ENCODE measurements at places on chromosomes 4 and X.

DNA sequence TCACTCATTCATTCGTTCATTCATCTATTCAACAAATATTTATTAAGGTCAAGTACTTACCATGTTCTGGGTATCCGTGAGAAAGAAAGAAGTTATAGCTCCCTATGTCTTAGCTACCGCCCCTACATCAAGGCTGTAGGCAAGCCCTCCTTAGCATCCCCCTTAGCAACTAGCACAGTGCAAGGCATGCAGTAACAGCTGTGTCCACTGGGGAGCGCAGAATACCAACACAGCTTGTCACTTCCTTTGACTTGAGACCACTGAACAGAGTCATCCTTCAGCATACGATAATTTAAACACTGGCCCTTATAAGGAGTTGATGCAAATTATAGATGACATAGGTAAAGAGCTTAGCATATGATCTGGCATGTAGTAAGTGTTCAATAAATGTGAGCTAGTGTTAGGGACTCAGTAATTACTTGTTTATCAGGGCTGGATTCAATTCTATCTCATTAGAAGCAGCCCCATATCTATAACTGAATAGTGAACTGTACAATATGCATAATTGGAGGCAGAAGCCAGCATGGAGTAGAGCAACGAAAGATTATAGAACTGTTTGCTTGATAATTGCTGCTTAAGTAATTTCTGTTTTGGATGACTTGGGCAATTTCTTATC lies 8.7 kb downstream of the KIAA1210 start:
- no peak for DNase-seq

DNA sequence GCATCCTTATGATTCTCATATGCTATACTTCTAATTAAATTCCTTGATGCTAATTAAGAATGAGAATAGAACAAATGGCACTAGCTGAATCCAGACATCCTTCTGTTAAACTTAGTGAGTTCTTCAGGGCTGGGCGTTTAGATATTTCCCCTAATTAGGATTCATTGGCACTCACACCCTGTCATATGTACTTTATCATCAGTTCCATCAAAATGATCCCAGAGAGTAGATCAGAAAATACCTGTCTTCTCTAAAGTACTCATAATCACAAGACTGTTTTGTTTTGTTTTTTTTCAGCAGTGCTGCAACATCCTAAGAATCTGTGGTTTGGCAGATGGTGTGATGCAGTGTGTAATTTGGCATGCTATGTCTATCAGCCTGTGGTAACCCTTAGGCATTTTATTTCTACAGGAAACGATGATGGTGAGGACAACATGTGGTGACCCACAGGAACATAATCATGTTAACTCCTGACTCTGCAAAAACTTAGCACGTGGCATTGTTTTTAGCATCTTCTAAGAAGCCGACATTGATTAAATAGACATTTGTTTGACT lies 2528.4 kb downstream of the ARAP2 start:
- DNase-seq: peak; percentile 86

- no peak for DNase-seq
Observed at GRCh38 chr4:140952717-140953116, 180.6 kb downstream of the RNF150 start.

DNA sequence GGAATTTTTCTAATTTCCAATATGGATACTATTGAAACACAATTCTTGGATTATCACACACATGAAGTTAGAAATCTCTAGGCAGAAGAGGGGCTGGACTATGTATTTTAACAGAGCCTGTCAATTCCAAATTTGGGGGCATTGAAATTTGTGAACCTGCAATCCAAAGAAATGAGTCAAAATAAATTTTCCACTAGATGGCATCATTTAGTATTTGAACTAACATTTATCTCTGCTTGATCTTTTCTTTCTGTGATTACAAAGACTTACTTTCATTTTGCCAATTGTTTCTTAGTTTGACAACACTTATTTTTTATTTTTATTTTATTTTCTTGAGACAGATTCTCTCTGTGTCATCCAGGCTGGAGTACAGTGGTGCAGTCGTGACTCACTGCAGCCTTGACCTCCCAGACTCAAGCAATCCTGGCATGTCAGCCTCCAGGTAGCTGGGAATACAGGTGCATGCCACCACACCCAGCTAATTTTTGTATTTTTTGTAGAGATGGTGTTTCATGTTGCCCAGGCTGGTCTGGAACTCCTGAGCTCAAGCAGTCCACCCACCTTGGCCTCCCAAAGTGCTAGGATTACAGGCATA lies 2.7 kb upstream of the PYURF start:
- DNase-seq: no peak

DNA sequence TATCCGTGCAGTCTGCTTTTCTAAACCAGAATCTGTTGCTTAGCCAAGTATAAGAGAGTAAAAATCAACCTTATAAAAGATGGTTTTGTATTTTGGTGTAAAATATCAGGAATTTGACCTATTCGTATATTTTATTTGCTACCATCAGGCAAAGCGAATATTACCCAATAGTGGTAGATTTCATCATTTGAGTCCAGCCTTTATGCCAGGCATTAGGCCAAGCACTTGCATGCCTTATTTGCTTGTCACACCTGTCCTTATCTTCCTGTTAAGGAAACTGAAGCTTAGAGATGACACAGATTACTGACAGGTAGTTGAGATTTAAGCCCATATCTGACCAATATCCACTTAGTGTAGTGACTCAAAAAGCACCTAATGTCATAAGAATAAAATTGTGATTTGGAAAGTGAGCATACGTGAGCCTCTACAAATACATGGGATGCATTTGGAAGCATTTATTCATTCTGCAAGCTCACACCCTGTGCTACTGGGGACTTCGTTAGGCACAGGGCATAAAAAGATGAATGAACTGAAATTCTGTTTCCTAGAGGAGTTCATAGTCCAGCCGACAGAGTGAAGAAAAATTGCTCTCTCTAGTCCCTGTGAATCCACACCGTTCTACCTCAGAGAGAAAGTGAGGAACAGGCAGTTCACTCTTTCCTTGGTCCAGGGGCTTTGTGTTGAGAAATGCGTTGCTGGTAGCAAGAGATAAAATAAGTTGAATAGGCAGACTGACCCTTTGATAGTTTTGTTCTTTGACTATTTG lies 2.3 kb upstream of the RNF212 start:
- no peak for DNase-seq

DNA sequence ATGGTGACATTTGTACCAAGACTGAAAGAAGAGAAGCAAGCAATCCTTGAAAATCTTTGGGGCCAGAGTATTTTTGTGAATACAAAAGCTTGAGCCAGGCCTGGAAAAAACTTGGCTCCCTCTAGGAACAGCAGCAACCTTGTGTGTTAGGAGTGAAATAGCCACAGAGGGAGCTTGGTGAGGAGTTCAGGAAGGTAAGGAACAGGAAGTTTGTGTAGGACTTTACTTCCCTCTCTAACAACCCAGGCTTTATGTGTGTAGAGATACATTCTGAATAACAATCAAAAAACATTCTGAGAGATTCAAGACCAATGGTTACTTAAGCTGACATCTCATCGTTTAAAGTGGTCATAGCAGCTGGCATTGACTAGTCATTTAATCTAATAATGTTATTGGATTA lies 668.5 kb downstream of the PCDH18 start:
- no peak for DNase-seq
